ENCODE measurements at places on chromosomes 3 and 15.

GRCh38 chr15:74402873-74403587 lies 30.7 kb downstream of the SEMA7A start:
- no peak for DNase-seq

DNA sequence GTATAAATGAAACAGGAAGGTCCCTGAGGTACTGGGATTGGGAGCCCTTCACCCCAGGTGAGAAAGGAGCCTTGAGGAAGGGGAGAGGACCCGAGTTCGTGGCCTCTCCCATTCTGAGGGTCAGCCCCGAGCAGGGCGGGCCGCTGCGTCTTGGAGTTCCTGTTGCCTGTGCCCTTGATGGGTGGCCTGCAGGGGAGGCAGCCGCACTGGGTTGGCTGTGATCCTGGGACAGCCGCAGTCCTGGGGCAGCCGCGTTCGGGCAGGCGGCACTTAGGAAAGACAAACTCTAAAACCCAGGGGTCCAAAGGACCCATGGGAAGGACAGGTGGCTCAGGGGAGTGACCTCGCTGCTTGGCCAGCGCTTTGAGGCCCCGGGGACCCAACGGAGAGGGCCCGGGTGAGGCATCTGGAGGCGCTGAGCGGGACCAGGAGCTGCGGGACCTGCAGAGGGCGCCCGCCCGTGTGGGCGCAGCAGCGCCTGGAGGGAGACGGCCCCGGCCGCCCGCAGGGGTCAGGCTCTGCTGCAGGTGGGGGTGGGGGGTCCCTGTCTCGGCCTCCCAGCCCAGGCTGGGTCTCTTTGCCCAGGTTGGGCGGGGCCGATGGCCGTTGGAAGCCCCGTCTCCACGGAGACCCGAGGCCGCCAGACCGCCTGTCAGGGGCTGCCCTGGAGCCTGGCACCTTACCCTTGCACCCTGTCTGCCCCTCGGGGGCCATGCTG lies 65.1 kb downstream of the HMCES start:
- DNase-seq = peak; percentile 25

GRCh38 chr3:159929171-159930141 lies 59.2 kb upstream of the IL12A start:
- peak; percentile 72 for DNase-seq

- no peak for DNase-seq
Observed at GRCh38 chr3:174216946-174217718, 642.0 kb upstream of the NAALADL2 start.

DNA sequence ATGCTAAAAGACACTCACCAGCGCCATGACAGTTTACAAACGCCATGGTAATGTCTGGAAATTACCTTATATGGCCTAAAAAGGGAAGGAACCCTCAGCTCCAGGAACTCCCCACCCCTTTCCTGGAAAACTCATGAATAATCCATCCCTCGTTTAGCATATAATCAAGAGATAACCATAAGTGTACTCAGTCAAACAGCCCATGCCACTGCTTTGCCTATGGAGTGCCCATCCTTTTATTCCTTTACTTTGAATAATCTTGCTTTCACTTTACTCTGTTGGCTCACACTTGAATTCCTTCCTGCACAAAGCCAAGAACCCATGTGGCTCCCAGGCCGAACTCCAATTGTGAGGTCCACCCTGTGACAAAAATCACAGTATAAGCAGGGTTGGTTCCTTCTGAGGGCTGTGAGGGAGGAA lies 19.1 kb upstream of the FSTL1 start:
- DNase-seq = no peak

DNA sequence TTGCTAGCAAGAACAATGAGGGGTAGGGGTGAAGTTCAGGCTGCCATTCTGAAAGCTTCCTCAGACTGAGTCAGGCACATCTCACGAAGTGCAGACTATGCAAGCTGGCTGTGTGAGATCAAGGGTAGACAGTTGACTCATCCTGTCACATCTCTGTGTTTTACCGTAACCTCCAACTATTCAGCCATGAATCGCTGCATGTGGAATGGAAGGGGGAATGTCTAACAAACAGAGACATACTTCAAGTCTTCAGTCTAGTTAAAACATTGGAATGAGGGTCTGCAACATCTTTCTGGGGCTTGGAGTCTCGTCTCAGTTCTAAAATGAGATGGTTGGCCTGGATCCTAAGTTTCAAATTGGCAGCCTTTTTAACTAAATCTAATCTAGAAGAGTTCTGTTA lies 25.9 kb downstream of the AGTR1 start:
- DNase-seq = no peak
